ENCODE measurements at places on chromosomes 7 and 10. TPM values are rescaled to one million over a fixed set of nuclear protein-coding genes. Genes with fewer than 3 reads are reported as not detected.

Gene COL13A1
- total RNA-seq = 0.73 TPM

Gene GPR37
- total RNA-seq = 1.8 TPM

DNA sequence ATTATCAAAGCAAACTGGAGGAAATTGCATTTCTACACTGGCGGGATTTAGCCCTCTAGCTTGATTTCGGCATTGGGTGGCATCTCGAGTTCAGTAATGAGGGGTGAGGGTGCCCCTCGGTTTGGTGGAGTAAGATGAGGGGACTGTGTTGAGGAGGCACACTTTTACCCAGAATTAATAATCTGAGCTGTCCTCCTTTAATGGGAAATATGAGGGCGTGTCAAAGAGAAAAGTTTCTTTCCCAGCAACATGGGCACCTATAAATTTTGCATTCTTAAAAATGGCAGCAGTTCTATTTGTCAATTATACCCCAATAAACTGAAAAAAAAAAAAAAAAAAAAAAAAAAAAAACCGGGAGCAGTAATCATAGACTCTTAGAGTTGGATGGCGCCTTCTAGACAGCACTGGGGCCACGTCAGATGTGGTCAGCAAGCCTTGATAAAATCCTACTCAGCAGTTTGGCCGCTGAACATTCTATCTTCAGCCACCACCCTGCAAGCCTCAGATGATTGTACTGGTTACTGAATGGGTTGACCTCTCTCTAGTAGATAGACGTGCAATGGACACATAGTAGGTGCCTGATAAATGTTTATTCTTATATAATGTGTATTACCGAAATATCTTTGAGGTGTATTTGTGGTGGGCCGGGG, 931 bp downstream of the PAPSS2 start:
- H3K36me3 ChIP-seq = no peaks in the 10 kb centered on the region
- DNase-seq = peak; percentile 16
- H3K4me1 ChIP-seq = peaks cover 9% of the 10 kb centered on the region
- H3K27ac ChIP-seq = no peak overlapping the region
- peak overlapping the region; percentile 75 for H3K4me3 ChIP-seq

- H3K27me3 ChIP-seq = no peaks in the 10 kb centered on the region
- no peak for DNase-seq
- H3K27ac ChIP-seq = no peak overlapping the region
- H3K4me1 ChIP-seq = 0 out of 2 replicates have a peak, but pooled peaks cover 5% of the 10 kb centered on the region
Measured at GRCh38 chr10:86340991-86341260, 25.7 kb downstream of the GRID1 start.

GRCh38 chr10:105070952-105071351, 429.9 kb downstream of the SORCS3 start:
- no peak overlapping the region for H3K4me3 ChIP-seq
- no peaks in the 10 kb centered on the region for H3K27me3 ChIP-seq
- no peaks in the 10 kb centered on the region for H3K36me3 ChIP-seq
- DNase-seq = no peak

DNA sequence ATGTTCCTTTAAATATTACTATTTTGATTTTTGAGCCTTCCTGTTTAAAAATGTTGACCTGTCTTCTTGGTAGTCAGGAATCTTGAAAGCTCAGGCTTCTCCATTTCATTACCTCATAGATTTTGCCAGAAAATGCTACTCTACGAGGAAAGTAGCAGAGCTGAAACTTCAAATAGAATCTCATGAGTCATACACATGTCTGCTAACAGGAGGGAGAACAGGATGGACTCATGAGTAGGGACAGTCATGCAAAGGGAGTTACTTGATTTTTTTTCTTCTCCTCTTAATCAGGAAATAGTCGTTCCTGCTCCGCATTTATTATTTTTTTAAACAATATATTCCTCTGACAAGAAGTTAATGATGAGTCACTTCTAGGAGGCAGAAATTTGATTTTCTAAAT, 37.0 kb upstream of the MINDY3 start:
- H3K4me1 ChIP-seq = no peaks in the 10 kb centered on the region
- H3K36me3 ChIP-seq = no peaks in the 10 kb centered on the region
- no peak overlapping the region for H3K4me3 ChIP-seq

GRCh38 chr7:2374830-2375728, 20.5 kb downstream of the EIF3B start:
- no peak overlapping the region for H3K4me3 ChIP-seq
- H3K27me3 ChIP-seq = no peaks in the 10 kb centered on the region
- DNase-seq = no peak
- H3K36me3 ChIP-seq = peaks cover 75% of the 10 kb centered on the region
